ENCODE measurements at places on chromosomes 7 and 10. TPM values are rescaled to one million over a fixed set of nuclear protein-coding genes. Genes with fewer than 3 reads are reported as not detected.

DNA sequence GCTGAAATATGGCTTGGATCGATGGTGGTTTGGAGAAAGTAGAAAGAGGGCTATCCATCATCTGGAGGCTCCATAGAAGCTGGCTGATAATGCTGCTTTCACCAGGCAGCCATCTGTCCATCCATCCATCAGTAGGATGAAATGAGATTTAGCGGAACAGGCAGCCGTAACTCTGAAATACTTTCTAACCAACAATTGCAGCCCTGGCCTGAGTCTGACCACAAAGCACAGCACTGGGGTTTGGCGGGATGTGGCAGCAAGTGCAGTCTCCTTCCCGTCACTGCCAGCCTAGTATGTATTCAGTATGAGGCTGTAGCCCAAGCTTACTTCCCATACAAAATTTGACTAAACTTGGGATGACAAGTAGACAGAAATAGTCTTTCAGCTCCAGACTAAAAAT lies 38.0 kb downstream of the R3HCC1L start:
- DNase-seq: no peak

GRCh38 chr10:78566284-78567111 lies 502.3 kb upstream of the ZMIZ1 start:
- no peak for DNase-seq

- DNase-seq: no peak
Observed at GRCh38 chr10:70354556-70354955, 27.9 kb downstream of the LRRC20 start.

GRCh38 chr7:27155816-27156507 lies 513 bp downstream of the HOXA7 start:
- peak; percentile 40 for DNase-seq

DNA sequence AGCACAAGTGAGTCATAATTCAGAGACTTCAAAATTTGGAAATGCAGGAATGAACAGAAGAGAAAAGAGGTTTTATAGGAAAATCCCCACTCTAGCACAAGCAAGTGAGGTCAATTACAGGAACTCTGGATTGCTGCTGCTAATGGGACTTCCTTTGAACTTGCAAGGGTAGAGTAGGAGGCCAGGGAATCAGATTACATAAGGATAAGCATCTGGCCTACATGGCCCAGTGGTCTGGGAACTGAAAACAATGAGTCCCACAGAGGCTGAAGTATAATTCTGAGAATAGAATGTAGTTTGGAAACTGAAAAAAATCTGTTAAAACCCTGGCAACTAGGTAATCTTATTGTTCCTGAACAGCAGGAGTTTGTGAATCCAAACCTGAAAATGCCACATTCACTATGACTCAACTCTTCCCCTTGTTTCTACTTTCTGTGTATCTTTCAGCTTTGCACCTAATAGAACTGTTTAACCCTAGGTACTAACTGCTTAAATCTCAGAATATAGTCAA lies 66.5 kb downstream of the CTNNA3 start:
- DNase-seq: no peak

GRCh38 chr10:110923856-110924493 lies 4.6 kb downstream of the SHOC2 start:
- no peak for DNase-seq

- DNase-seq: no peak
Observed at GRCh38 chr7:140260352-140261104, 83.7 kb upstream of the KDM7A start.

- no peak for DNase-seq
Observed at GRCh38 chr10:74337330-74338016, 186.5 kb downstream of the ADK start.

DNA sequence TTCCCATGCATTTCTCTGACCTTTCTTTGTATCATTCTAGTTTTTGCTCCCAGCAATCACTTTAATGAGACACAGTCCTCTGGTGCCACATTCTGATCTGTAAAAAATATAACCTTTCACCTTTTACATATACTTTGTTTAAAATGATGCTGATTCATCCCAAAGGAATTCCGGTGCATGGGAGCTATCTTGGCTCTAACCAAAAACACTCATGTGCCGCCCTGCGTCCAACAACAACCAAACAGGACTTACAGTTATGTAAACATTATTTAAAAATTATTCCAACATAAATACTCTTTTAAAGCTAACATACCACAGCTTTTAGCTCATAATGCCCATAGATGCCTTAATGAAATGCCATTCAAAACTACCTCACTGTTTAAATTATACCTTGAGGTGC lies 7.7 kb upstream of the OPALIN start:
- DNase-seq: no peak

Gene FKBP6
- not detected for total RNA-seq
